ENCODE measurements at places on chromosomes 1 and 21.

GRCh38 chr1:24683713-24684162 is 40.6 kb downstream of the SRRM1 start:
- no peak for DNase-seq

GRCh38 chr1:3351449-3352298 is 102.8 kb upstream of the ARHGEF16 start:
- DNase-seq: no peak

DNA sequence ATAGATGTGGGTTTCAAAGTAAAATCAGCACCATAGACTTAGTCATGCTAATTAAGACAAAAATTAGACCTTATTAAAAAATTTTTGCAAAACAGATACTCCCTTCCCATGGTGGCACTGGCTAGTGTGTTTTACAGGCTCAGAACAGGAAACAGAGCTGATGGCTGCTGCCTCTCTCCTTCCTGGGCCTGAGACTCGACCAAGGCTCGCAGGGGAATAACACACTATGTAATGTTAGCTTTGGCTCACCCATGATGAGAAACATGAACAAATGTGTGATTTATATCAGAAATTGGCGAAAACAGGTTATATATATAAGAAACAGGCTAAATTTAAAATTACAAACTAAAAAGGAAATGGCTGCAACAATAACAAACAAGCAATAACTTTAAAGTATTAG is 50.7 kb downstream of the ERG start:
- no peak for DNase-seq

DNA sequence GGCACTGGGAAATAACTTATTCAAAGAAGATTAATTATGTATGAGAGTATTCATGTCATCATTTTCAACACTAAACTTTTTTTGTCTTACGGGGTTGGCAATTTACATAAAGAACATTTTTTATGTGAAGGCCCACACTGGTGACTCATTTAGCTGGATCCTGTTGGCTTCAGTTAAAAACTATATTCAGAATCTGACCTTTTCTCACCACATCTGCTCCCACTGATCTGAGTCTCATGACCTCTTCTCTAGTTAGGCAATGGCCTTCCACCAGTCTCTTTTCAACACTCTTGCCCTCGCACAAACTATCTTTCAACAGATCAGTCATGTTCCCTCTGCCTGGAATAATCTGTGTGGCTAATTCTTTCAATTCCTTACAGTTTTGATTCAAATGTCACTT is 53.4 kb downstream of the TMPRSS15 start:
- no peak for DNase-seq

DNA sequence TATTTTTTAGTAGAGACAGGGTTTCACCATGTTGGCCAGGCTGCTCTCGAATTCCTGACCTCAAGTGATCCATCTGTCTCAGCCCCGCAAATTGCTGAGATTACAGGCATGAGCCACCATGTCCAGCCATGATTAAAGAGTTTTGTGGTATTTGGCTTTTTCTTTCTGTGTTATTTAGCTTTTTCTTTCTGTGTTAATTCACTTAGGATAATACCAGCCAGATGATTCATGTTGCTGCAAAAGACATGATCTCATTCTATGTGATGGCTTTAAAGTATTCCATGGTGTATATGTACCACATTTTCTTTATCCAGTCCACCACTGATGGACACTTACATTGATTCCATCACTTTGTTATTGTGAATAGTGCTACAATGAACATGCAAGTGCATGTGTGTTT is 1135.2 kb downstream of the AMY1C start:
- no peak for DNase-seq

- DNase-seq: peak; percentile 56
These were observed 231.3 kb upstream of the VAMP3 start for GRCh38 chr1:7539769-7540175.

DNA sequence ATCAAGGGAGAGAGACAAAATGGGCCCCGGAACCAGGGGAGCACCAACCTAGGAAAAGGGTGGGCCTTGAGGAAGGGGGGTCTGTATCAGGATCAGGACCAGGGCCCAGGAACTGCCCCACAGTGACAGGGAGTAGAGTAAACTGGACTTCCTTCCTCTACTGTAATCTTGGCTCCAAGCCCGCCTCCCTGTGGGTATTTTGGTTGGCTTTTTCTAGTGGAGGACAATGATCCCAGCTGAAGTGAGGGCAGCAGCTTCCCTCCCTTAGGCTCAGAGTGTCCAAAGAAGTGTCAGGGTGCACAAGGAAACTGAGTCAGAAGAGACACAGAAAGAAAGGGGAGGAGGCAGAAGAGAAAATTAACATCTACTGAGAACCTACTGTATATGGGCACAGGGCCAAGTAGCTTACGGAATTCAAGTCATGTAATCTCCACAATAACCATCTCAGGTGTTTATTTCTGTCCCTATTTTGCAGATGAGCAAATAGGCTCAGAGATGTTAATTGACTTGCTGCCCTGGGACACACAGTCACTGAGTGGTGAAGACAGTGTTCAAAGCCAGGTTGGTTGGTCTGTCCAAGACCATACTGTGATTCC is 4.8 kb downstream of the UBQLN4 start:
- no peak for DNase-seq

GRCh38 chr1:193211539-193211938 is 25.1 kb upstream of the B3GALT2 start:
- no peak for DNase-seq

DNA sequence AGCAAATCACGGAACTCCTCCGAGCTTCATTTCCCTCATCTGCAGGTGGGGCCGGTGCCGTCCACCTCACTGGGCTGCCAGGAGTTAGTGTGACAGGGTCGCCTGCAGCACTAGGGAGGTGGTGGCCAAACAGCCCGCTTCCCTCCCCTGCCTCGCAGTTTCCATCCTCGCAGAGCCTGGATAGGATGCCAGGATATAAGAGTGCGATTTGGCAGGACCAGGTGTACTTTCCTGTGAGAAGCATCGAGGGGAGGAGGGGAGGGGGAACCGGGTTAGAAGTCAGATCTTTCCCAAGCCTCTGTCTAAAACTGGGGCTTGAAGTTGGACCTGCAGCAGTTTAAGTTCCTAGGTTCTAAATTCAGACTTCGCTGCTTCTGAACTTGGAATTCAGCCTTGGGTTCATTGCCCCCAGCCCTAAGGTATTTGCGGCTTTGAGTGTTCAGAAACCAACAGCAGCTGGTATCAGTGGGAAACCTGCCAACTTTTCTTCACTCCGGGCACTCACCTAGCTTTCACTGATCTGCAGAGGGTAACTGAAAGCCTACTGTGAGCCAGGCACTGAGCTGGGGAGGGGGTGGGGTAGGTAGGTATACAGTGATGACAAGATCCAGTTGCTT is 1.7 kb upstream of the JUN start:
- peak; percentile 89 for DNase-seq

- no peak for DNase-seq
These were observed 12.6 kb downstream of the KRTAP10-1 start for GRCh38 chr21:44527156-44527982.

All from body of pancreas (tissue), 4 donors.